ENCODE measurements at places on chromosomes 1 and 21.

- no peak for DNase-seq
Observed at GRCh38 chr1:66119148-66119547, 326.5 kb downstream of the PDE4B start.

DNA sequence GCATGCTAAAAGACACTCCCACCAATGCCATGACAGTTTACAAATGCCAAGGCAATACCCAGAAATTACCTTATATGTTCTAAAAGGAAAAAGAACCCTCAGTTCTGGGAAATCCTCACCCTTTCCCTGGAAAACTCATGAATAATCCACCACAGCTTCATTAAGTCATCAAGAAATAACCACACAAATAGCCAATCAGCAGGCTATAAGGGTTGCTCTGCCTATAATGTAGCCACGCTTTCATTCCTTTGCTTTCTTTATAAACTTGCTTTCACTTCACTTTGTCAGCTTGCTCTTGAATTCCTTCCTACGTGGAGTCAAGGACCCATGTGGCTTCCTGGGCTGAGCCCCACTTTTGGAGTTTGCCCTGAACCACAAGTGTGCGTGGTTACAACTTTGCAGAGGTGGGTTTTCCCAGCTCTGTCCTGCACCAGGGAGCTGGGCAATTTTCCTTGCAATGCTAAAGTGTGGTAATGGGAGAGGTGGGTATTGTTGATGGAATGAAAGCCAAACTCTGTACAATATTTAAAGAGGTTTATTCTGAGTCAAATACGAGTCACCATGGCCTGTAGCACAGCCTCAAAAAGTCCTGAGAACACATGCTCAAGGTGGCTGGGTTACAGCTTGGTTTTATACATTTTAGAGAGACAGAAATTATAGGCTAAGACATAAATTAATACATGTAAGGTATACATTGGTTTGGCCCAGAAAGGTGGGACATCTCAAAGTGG is 42.2 kb upstream of the COG2 start:
- no peak for DNase-seq

GRCh38 chr1:176566004-176566975 is 103.3 kb downstream of the PAPPA2 start:
- no peak for DNase-seq

DNA sequence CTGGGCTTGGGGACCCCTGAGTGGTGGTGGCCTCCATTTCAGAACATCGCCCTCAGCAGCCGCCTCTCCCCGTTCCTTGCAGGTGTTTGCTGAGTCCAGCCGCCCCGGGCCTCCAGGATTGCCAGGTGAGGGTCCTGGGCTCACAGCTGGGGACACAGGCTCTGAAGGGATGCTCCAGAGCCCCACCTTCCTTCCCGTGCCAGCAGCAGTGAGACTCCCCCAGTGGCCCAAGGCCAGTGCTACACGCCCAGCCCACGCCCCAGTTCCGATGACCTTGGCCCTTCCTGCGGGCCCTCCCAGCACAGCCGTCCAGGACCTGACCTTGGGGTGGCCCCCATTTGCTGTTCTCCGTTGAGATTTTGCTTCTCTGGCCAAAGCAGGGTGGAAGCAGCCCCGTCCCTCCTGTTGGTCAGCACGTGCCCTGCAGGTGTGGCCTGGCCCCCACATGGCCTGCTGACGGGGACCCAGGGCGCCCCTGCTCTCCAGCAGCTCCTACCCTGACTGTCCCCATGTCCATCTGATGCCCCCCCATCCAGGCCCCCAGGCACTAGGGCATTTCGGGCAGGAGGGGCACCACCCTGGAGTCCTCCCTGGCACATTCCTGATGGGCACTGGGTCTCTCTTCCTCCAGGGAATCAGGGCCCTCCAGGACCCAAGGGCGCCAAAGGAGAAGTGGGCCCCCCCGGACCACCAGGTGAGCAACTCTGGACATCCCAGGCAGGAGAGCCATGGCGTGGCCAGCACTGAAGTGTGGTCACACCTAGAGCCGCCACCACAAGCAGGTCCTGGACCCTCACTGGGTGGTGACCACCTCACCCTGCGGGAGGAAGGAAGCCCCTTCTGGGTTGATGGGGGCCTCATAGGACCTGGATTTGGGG is 45.0 kb downstream of the SLC19A1 start:
- no peak for DNase-seq

DNA sequence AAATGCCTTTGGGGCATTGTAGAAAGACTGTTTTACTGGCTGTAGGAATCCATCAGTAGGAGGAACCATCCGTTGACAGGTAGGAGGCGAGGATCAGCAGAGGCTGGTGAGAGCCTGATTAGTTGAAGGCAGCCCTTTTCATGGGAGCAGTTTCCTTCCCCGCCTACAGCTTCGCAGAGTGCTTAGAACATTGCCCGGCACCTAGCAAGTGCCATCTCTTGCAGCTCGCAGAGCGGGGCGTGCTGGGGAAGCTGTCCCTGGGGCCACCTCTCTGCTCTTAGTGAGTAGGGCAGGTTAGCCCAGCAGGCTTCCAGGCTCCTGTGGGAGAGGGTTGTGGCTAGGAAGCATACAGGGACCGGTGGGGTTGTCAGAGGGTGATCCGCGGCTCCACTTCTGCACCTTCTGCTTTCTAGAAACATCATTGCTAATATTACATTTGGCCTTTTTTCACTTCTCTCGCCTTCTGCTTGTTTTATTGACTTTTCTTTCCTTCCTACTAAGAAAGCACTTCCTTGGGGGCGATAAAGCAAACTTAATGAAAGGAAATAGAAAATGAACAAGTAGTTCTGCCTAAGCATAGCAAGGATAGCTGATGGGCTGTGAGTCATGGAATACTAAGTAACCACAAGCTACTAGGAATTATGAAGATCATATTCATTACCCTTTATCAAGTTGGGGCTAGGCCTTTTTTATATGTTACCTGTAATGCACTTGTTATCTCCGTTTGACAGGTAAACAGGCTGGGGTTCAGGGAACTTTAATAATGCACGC is 176.7 kb downstream of the GALNT2 start:
- no peak for DNase-seq

GRCh38 chr1:170666541-170667254 is 2.8 kb downstream of the PRRX1 start:
- DNase-seq: no peak

- DNase-seq: no peak
Observed at GRCh38 chr1:150362721-150363425, 1.1 kb upstream of the RPRD2 start.

DNA sequence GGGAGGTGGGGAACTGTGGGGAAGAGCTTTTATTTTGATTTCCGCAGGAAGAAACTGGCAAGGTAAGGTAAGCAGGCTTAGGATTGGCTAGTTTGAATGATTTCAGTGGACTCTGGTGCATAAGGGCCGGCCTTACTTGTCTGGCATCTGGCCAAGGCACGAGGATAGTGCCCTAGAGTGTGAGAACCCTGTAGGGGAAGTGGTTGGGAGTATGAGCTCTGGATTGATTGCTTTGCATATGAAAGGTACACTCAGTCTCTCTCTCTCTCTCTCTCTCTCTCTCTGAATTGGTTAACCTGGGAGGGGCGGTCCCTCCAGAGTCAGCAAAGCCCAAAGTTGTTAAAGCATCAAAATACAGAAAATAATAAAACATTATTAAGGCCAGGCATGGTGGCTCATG is 463.0 kb downstream of the SIPA1L2 start:
- DNase-seq: no peak

DNA sequence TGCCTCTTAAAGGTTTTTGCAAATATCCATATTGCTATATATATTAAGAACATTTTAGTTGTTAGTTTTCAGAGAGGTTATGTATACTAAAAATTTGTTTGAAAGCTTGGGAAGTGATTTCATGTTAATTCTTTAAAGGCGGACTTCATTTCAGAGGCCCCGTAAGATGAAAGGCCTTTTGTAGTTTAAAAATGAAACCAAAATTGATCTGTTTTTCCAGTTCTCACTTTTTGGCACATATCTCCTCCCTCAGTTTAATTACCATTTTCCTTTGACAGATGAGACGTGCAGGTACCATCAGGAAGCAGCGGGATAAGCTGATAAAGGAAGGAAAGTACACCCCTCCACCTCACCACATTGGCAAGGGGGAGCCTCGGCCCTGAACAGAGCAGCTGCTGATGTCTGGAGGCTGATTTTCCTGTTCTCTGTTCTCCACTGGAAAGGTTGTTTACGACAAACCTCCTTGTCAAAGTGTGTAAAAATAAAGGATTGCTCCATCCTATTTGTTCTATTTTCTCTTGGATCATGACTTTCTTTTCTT is 8.0 kb downstream of the NDUFS5 start:
- DNase-seq: no peak

GRCh38 chr1:10835822-10836421 is 39.5 kb upstream of the CASZ1 start:
- no peak for DNase-seq

- no peak for DNase-seq
Observed at GRCh38 chr1:219446288-219446687, 166.6 kb downstream of the ZC3H11B start.

DNA sequence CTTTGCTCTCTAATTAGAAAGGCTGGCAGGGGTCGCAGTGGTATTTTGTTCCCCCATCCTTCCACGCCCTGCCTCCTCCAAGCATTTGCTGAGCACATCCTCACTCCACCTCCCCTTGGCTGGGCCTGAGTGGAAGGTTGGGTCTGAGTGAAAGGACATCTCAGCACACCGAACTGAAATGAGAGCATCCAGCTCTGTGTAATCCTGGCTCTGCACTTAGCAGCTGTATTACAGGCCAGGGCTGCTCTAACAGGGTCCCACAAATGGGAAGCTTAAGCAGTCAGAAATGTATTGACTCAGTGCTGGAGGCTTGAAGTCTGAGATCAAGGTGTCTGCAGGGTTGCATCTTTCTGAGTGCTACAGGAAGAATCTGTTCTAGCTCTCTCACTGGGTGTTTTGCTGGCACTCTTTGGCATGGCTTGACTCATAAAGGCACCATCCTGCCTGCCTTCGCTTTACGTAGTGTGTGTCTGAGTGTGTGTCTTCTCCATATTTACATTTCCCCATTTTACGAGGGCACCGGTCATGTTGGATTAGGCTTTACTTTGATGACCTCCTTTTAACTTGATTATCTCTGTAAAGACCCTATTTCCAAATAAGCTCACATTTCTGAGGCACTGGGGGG is 48.5 kb upstream of the IGSF21 start:
- DNase-seq: no peak

DNA sequence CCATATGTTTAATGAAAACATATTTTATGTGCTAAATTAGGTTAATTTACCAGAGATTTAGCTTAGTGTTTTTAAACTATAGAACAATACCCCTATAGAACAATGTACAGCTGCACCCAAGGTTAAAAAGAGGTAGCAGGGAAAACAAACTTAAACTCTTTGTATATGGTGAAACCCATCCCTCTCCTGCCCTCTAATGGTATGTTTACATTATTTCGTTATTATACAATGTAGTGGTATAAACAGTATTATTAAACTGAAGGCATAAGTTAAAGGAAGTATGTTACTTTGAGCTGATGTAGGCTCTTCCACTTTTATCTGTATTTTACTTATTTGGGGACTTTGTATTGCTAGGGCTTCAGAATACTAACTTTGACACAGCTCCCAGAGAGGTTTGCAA is 16.7 kb upstream of the ZYG11A start:
- DNase-seq: no peak

- no peak for DNase-seq
Observed at GRCh38 chr21:17610911-17611310, 1.8 kb downstream of the BTG3 start.

- no peak for DNase-seq
Observed at GRCh38 chr1:185528084-185528676, 206.0 kb upstream of the HMCN1 start.

- no peak for DNase-seq
Observed at GRCh38 chr1:100077531-100077930, 55.2 kb downstream of the SASS6 start.

GRCh38 chr1:220889333-220889732 is 10.1 kb downstream of the HLX start:
- DNase-seq: no peak

DNA sequence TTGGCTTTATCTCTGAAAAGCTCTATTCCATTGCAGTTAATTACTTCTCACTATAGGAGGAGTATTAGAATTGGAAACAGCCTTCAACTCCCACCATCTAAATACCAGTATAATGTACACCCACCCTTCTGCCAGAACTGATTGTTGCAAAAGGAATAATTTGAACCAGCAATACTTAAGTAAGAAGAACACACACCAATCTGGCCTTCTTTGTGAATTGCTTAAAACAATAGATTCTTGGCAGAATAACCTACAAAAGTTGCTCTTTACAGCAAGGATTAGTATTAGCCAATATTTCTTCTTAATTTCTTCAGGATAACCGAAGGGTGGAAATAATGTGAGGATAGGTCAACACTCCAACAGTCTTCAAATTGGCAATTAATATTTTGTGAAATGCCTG is 54.9 kb upstream of the ADAMTS5 start:
- DNase-seq: no peak

DNA sequence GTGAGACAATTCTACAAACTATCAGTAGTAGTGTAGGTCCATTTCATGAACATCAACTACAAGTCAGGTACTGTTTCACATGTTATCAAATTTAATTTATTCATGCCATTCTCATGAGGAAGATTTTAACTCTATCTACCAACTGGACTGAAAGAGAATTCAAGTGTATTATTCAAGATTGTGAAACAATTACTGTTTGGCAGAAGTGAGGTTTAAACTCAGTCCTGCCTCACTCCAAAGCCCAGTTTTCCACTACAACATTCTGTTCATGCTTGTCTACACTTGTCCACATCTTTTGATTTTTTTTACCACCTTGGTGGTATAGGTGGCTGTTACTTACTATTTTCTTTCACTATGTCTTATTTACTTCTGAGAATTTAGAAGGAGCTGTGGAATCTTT is 272.9 kb downstream of the TGFB2 start:
- no peak for DNase-seq

- DNase-seq: no peak
Observed at GRCh38 chr1:245542365-245542764, 387.6 kb downstream of the KIF26B start.

GRCh38 chr1:236110137-236110536 is 32.2 kb upstream of the GPR137B start:
- DNase-seq: no peak

DNA sequence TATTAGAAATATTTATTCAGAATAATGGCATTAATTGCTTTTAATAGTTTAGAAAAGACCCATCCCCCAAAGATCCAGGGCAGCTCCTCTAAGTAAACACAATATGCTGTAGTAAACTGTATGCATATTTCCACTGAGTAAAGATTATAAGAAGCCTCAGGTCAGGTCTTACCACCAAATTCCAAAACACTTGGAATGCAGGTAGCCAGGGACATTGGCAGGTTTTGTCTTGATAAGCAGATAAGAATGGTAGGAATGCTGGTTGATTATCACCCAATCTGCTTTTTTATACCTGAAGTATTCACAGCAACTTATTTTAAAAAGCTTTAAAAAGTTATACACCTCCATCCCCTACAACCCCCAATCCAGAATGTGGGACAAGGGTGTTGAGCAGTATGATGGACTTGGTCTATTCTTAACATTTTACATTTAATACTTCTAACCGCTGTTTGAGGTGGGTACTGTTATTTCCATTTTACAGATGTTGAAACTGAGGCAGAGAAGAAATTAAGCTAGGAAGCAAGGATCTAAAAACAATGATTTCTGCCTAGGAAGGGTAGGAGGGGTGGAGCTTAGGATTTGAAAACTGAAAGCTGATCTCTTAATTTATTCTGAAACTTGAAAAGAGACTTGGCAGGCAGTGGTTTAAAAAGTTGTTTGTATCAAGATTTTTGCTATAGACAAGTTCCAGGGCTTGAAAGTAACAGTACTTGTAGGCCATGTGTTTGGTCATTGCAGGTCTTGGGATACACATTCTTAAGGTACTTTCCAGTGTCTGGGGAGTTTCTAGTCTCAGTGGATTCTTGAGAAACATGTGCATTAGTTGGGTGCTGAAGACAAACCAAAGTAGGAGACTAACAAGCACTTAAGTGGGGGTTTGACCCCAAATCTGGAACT is 15.6 kb upstream of the THEM4 start:
- no peak for DNase-seq

GRCh38 chr1:73953586-73953985 is 244.4 kb downstream of the LRRIQ3 start:
- no peak for DNase-seq

Data from stimulated activated CD4-positive, alpha-beta T cell treated with anti-CD3 and anti-CD28 coated beads, Interleukin-1b, Interleukin-23, amount 100 ng/mL, for 1 hour (primary cell).